ENCODE measurements at places on chromosomes 1 and 21.

DNA sequence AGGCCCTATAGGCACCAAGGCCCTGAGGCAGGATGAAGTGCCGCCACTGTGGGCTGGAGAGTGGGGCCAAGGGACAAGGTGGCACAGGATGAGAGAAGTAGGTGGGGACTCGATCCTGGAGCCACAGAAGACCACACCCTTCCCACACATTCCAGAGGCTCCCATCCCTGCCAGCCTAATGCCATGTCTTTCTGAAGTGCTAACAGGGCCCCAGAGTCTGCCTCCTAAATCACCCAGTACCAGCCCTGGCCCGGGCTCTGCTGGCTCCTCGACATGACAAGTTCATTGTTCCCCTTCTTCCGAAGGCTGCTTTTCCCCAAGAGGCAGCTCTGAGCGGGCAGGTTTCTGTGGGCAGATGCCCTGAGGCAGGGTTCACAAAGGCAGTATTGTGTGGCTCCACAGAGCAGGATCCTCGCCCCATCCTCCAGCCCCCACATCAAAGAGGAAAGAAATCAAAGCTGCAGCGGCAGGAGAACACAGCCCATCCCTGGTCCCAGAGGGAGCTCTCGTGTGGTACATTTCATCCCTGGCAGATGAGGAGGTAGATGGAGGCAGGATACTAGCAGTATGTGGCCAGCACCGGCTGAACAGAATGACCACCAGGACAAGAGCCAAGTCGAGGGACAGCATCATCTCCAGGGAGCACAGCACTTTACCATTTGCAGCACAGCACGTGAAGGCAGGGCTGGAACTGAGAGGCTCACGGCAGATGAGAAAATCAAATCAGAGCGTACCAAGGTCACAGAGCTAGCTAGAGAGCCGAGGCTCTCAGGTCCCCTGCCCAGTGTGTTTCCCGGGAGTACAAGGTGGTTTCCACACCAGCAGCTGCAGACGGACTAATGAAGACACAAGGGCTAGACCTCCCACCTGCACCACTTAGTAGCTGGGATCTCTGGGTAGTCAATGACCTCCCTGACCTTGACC is 64.8 kb downstream of the SYF2 start:
- DNase-seq: no peak

GRCh38 chr1:913491-914130 is 10.1 kb upstream of the SAMD11 start:
- no peak for DNase-seq

GRCh38 chr1:153640861-153641260 is 7.0 kb downstream of the CHTOP start:
- DNase-seq: no peak

DNA sequence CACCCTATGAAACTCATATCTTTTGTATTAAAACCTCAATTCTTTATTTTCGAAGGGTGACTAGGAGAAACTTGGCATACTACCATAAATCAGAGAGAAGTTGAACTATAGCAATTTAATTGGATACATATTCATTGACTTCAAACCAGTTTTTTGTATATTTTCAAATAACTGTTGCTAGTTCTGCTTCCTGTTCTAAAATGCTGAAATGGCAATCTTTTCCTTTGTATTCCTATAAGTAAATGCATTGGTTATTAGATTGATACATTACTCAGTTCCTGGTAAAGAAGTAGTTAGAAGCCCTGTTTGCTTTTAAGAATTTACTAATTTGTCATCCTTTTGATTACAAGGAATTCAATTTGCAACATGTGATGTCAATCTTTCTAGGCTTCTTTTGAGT is 200.0 kb downstream of the DISC1 start:
- DNase-seq: no peak

- no peak for DNase-seq
These were observed 16.8 kb downstream of the RIPK4 start for GRCh38 chr21:41750051-41750450.

- no peak for DNase-seq
These were observed 96.9 kb downstream of the KCNH1 start for GRCh38 chr1:211037095-211037494.

DNA sequence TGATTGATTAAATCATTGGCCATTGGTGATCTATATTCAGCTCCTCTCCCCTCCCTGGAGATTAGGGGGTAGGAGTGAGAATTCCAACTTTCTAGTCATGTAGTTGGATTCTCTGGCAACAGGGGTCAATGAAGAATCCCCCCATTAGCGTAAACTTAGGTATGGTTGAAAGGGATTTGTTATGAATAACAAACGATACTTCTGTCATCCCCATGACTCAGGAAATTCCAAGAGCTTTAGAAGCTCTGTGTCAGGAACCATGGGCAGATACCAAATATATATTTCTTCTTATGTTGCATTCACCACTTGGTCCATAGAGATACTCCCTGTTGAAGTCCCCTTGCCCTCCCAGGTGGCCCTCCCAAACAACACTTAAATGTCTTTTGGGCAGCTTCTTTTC is 124.5 kb downstream of the DNM3 start:
- no peak for DNase-seq

- DNase-seq: no peak
These were observed 54.2 kb downstream of the FBXO2 start for GRCh38 chr1:11599891-11600576.

GRCh38 chr1:70042090-70042731 is 163.2 kb downstream of the LRRC40 start:
- DNase-seq: no peak

GRCh38 chr1:237932816-237933215 is 42.1 kb upstream of the ZP4 start:
- DNase-seq: no peak

DNA sequence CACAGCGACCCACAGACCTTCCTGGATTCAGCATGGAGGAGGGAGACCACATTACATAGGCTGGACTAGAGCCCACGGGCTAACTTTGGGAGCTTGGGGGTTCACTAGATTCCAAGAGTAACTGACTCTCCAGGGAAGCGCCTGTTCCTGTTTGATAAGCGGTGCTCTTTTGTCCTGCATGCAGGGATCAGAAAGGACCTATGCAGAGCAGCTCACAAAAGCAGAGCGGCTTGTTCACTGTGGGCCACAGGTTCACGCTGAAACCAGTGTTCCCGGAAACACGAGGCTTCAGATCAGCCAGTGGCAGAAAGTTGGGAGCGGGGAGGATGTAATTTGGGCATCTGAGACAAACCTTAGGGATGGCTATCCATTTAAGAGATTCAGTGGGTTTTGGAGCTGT is 403.9 kb downstream of the PCP4 start:
- no peak for DNase-seq

GRCh38 chr21:29218749-29219148 is 80.0 kb upstream of the BACH1 start:
- DNase-seq: no peak

DNA sequence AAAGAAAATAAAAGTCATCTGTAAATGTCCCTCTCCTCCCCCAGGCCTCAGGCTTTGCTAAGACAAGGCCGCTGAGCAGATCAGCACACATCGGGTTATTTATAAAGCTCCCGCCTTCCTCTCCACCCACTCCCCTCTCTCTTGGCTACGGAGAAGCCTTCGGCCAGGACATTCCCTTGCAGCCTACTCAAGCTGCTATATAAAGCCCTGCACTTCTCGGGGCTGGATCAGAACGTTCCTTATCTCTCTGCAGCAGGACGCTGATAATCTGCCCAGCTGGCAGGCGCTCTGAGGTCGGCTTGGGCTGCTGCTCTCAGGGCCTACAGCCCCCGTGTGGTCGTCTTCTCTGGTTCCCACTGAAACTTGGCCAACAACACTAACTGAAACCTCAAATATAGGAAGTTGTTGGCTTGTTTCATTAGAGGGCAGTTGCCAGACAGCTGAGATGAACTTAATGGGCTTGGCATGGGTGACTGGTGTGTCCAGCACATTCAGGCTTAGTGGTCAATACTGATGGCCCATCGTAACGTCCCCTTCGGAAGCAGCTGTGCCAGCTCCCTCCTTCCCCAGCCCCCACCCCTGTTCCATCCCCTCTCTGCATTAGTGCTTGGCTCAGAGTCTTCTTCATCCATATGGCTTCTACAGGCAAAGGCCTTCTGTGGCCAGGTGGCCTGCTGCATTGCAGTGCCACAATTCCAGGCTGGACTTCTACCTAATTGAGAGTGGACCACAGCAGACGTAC is 64.6 kb downstream of the IER5 start:
- no peak for DNase-seq

DNA sequence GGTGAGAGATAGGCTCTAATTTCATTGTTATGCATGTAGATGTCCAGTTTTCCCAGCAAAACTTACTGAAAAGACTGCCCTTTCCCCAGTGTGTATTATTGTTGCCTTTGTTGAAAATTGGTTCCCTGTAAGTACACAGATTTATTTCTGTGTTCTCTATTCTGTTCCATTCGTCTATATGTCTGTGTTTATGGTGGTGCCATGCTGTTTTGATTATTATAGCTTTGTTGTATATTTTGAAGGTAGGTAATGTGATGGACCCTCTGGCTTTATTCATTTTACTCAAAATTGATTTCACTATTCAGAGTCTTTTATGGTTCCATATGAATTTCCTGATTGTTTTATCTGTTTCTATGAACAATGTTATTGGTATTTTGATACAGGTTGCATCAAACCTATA is 375.8 kb upstream of the VAMP3 start:
- no peak for DNase-seq

GRCh38 chr1:79151006-79151796 is 144.7 kb upstream of the ADGRL4 start:
- DNase-seq: no peak

DNA sequence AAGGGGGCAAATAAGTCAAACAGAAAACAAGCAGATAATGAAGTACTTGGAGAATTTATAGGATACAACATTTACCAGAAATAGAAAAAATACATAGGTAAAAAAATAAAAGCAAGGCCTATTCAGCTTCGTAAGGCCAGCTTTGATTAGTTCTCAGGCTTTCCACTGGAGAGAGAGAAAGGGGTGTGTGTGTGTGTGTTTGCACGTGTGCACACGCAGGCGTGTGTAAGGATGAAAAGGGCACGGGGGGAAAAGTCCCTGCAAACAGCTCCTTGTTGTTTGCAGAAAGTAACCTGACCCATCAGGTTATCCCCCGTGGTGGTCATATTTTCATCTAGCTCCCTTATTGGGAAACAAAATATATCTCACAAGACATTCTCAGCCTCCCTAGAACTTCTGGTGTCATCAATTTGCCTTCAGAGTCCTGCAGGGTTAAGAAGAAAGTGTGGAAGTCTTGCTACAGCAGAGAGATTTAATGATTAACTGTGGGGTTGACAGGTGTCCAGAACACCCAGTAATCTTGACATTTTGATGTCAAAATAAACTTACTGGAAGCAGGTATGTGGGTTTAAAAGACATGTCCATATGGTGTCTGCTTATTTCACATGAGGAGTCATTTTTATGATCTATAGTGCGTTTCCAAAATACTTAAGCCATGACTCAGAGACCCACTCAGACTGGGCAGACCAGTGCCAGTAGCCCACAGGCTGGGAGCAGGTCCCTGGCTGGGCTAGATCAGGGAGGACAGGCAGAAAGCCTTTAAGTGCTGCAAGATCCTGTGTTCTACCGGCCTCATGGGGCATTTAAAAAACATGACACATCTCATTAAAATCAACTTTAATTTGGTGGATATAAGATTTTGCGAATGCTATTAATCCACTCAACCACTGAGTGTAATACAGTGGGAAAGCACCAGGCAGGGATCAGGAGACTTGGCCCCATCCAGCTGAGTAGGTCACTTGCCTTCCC is 487.6 kb upstream of the CAMK1G start:
- DNase-seq: no peak

- DNase-seq: no peak
These were observed 1.2 kb downstream of the ETV3 start for GRCh38 chr1:157137046-157137407.

- no peak for DNase-seq
These were observed 8.0 kb downstream of the COQ8A start for GRCh38 chr1:226948051-226948450.

GRCh38 chr1:240946926-240947325 is 335.0 kb upstream of the GREM2 start:
- peak; percentile 22 for DNase-seq

- no peak for DNase-seq
These were observed 199.8 kb downstream of the SEC16B start for GRCh38 chr1:177770096-177770495.

DNA sequence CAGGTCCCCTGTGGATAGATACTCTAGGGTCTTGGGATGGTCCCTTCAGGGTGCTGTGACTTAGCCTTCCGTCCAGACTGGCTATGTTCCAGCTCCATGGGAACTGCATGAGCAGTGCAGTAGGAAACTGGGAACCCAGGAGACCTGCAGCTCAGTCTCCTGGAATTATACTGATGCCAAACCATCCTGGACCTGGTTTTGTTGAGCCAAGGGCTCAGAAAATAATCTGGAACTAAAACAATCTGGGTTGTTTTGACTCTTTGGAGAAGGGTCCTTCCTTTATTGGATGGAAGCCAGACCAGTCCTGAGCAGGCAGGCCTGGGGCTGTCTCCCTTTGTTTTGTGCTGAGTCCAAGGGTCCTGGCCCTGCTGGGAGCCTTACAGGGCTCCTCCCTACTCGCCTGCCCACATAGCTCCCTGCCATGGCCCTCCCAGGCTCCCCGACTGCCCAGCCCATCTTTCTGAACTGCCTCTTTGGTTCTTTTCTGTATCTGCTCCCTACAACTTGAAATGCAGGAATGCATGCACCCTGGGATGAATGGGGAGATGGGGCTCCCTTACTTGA is 1.2 kb downstream of the IPO13 start:
- no peak for DNase-seq

DNA sequence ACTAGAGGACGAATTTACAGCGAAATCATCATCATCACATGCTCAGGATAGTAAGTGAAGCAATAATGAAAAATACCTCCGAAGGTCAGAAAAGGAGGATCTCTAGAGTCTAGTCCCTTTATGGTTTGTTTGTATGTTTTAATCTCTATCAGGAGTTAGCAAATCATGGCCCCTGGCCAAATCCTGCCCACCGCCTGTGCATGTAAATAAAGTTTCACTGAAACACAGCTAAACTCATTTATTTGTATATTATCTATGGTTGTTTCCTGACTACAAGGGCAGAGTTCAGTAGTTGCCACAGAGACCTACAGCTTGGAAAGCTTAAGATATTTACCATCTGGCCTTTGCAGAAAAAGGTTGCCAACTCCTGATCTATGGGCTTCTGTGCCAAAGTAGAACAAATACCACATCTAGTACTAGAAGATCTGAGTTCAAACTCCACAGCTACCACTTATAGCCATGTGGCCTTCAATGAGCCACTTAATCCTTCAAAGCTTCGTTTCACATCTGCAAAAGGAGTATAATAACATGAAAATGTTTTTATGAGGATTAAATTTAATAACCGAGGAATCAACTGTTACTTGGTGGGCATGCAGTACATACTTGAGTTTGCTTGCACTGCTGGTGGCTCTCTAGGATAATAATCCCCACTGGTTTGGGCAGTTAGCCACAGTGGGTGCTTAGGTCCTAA is 94.0 kb upstream of the KIF26B start:
- peak; percentile 37 for DNase-seq

- no peak for DNase-seq
These were observed 27.1 kb upstream of the TGFBR3 start for GRCh38 chr1:91913018-91913417.

DNA sequence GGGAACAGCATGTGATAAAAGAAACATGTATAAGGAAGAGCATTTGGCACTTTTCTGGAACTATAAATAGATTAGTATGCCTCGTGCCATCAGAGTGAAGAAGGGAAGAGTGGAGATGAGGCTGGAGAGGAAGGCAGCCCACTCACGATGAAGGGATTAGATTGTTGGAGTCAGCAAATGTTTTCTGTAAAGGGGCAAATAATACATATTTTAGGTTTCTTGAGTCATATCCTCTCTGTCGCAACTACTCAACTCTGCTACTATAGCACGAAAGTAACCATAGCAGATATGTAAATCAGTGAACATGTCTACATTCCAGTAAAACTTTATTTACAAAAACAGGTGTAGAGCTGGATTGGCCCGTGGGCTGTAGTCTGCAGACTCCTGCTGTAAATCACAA is 147.8 kb downstream of the TENT5C start:
- DNase-seq: no peak

GRCh38 chr1:63122079-63122478 is 200.3 kb upstream of the FOXD3 start:
- no peak for DNase-seq

Data from COR-L47 (cell line).